Spleen (tissue), 13 donors: ENCODE measurements at places on chromosomes 13 and 19. TPM values are rescaled to one million over a fixed set of nuclear protein-coding genes. Genes with fewer than 3 reads are reported as not detected.

The ZNF208 gene
- total RNA-seq: 6.7 TPM

The ARHGAP35 gene
- 26.0 TPM for total RNA-seq

DNA sequence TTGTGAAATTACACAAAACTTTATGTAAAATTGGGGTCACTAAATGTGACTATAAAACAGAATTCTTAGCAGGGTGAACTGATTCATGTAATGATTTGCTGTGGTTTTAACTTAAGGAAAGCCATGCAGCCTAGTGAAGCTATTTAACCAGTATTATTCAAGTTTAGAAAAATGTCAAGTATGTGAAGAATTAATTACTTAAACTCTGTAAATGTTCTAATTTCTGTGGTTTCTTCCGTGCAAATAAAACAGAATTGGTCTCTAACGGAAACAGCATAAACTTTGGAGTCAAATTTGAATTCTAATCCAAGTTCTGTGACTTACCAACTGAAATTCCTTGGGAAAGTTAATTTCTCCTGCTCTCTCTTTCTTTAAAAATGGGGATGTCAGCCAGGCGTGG lies 13.3 kb downstream of the CDC16 start:
- H3K27me3 ChIP-seq: no peaks in the 10 kb centered on the region
- DNase-seq: no peak
- no peak overlapping the region for H3K4me3 ChIP-seq
- H3K27ac ChIP-seq: no peak overlapping the region

The SIGLECL1 gene
- not detected for total RNA-seq

- peak overlapping the region; percentile 98 for H3K4me3 ChIP-seq
- no peaks in the 10 kb centered on the region for H3K27me3 ChIP-seq
- DNase-seq: peak; percentile 97
- peak overlapping the region; percentile 94 for H3K27ac ChIP-seq
Measured at GRCh38 chr13:30306762-30307193, 573 bp downstream of the KATNAL1 start.

DNA sequence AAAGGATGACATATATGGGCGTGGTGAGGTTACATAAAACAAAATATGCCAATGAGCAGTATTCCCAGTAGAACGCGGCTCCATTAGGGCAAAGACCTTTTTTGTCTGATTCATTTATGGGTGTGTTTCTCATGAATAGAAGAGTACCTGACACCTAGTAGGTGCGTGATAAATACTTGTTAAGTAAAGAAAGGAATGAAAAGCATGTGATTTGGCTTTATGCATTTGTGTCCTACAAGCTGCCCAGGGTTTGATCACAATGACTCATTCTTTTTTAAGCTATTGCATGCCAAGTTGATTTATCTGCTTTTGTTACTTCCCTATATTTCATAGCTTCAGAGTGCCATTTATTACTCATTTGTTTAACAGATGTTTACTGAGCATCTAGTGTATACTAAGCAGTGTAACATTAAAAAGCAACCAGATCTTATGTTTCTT lies 19.1 kb upstream of the KCTD4 start:
- H3K4me3 ChIP-seq: no peak overlapping the region
- no peaks in the 10 kb centered on the region for H3K27me3 ChIP-seq
- no peaks in the 10 kb centered on the region for H3K36me3 ChIP-seq
- peak overlapping the region; percentile 41 for H3K27ac ChIP-seq
- no peak for DNase-seq

- no peaks in the 10 kb centered on the region for H3K27me3 ChIP-seq
- DNase-seq: no peak
- H3K36me3 ChIP-seq: peaks cover 51% of the 10 kb centered on the region
- no peak overlapping the region for H3K4me3 ChIP-seq
- peaks cover 84% of the 10 kb centered on the region for H3K4me1 ChIP-seq
Measured at GRCh38 chr19:54207676-54207982, 7.0 kb downstream of the RPS9 start.

The SLC8A2 gene
- not detected for total RNA-seq

DNA sequence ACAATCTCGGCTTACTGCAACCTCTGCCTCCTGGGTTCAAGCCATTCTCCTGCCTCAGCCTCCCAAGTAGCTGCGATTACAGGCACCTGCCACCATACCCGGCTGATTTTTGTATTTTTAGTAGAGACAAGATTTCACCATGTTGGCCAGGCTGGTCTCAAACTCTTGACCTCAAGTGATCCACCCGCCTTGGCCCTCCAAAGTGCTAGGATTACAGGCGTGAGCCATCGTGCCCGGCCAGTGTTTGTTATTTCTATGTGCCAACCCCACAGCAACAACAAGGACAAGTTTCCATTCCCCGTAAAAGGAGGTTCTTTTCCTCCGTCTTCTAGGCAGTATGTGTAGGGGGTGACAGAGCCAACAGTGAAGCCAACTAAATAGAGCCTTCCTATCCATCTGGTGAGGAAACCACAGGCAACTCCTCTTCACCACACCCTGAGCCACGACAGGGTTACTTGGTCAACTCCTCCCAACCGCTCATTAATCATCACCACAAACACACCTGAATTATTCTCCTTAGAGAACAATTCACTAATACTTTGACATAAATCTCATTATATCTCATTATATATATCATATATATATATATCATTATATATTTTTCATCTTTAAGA lies 25.5 kb downstream of the FOXO1 start:
- H3K4me1 ChIP-seq: peaks cover 100% of the 10 kb centered on the region
- DNase-seq: no peak
- no peaks in the 10 kb centered on the region for H3K36me3 ChIP-seq
- H3K27me3 ChIP-seq: no peaks in the 10 kb centered on the region
- H3K4me3 ChIP-seq: no peak overlapping the region
- no peak overlapping the region for H3K27ac ChIP-seq

GRCh38 chr13:79549355-79550106 lies 68.6 kb downstream of the NDFIP2 start:
- H3K27me3 ChIP-seq: no peaks in the 10 kb centered on the region
- H3K4me1 ChIP-seq: no peaks in the 10 kb centered on the region
- H3K36me3 ChIP-seq: no peaks in the 10 kb centered on the region
- DNase-seq: no peak

DNA sequence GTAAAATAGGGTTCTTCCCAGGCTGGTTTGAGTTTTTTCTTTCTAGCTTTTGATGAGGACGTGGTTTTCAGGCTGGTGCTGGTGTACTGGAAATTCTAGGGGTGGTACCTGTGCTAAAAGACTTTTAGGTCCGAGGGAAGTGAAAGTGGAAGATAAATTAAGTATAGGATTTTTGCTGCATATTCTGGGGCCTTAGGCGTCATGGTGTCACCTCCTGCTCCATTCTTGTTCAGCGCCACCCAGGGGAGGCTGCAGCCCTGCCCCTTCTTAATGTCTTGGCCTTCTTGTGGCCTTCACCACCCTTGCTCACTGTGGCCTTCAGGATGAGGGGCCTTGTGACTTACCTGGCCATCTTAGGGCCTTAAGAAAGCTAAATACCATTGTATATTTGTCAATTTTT lies 12.4 kb downstream of the ZNF552 start:
- H3K27me3 ChIP-seq: no peaks in the 10 kb centered on the region
- DNase-seq: no peak
- H3K36me3 ChIP-seq: peaks cover 8% of the 10 kb centered on the region
- no peak overlapping the region for H3K27ac ChIP-seq
